Gastrocnemius medialis (tissue), 4 donors: ENCODE measurements at places on chromosomes 5 and 9. TPM values are rescaled to one million over a fixed set of nuclear protein-coding genes. Genes with fewer than 3 reads are reported as not detected.

The NEUROG1 gene
- not detected for total RNA-seq

GRCh38 chr9:76732341-76732958 is 31.8 kb upstream of the PCA3 start:
- DNase-seq: no peak
- no peaks in the 10 kb centered on the region for H3K4me1 ChIP-seq
- no peak overlapping the region for H3K4me3 ChIP-seq
- H3K27ac ChIP-seq: no peak overlapping the region

DNA sequence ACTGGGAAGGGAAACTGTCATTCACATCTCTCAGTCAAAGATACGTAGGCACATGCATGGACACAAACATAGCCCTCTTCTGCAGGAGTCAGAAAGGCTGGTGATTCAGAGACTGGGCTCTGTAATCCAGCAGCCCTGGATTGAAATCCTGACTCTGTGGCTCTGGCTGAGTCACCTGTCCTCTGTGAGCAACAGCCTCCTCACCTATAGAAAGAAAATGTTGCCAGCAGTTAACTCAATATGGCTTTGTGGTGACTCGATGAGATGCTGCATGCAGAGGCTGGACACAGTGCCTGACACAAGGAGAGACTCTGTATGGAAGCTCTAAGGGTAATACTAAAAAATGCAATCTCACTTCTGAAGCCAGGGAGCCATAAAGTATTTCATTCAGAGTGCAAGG is 23.9 kb upstream of the CDKN2AIPNL start:
- no peaks in the 10 kb centered on the region for H3K36me3 ChIP-seq
- H3K27me3 ChIP-seq: no peaks in the 10 kb centered on the region
- H3K4me3 ChIP-seq: no peak overlapping the region
- peak overlapping the region; percentile 99 for H3K27ac ChIP-seq
- peaks cover 63% of the 10 kb centered on the region for H3K4me1 ChIP-seq

- H3K27me3 ChIP-seq: no peaks in the 10 kb centered on the region
- no peak overlapping the region for H3K4me3 ChIP-seq
- H3K36me3 ChIP-seq: peaks cover 5% of the 10 kb centered on the region
- no peaks in the 10 kb centered on the region for H3K4me1 ChIP-seq
Measured at GRCh38 chr9:137506274-137506673, 43.9 kb downstream of the PNPLA7 start.

GRCh38 chr9:15485836-15486666 is 24.7 kb downstream of the PSIP1 start:
- H3K27me3 ChIP-seq: no peaks in the 10 kb centered on the region
- H3K4me3 ChIP-seq: no peak overlapping the region
- peaks cover 7% of the 10 kb centered on the region for H3K36me3 ChIP-seq
- no peaks in the 10 kb centered on the region for H3K4me1 ChIP-seq
- no peak overlapping the region for H3K27ac ChIP-seq
- DNase-seq: no peak
